ENCODE measurements at places on chromosomes 6 and 20. TPM values are rescaled to one million over a fixed set of nuclear protein-coding genes. Genes with fewer than 3 reads are reported as not detected.

CLPSL1 gene
- total RNA-seq, result not detected

CST1 gene
- not detected for total RNA-seq

SLC22A16 gene
- 0.82 TPM for total RNA-seq

HLA-DRA gene
- total RNA-seq, result 40.0 TPM

OLIG3 gene
- total RNA-seq, result not detected
